Effector memory CD4-positive, alpha-beta T cell (primary cell): ENCODE measurements at places on chromosomes 2 and 18.

DNA sequence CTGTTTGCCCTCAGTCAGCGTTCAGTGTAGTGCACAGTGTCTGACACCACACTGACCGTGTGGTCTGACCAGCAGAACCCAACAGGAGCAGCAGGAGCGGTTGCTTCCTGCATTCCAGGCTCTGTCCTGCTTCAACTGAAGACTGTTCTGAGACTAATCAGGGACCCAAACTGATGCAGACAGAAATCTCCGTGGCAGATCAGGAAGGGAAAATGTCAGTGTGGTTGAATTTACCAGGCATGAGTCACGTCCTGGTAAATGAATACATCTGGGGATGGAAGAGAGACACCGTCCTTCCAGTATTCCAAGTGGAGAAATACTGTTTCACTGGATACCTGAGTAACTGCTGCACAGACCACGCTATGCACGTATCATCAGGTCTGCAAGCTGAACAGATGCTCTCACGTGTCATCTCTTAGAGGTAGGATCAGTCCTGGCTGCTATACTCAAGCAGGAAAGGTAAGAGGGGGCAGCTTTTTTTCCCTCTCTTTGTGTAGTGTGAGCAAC lies 223.6 kb upstream of the EPAS1 start:
- no peak for DNase-seq

DNA sequence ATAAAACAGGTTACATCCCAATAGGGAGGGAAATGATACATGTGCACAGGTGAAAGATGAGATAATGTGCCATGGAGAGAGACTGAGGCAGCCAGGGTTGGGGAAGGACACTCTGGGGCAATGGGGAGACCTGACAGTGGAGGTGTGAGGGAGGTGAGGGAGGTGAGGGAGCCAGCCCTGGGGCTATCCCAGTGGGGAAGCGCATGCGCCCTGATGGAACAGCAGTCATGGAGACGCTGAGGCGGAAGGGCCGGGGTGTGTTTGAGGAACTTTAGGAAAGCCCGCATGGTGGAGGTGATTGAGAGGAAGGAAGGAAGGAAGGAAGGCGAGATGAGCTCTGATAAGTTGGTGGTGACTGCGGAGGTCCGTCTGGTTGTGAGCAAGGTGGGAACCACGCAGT lies 66.5 kb downstream of the CABLES1 start:
- no peak for DNase-seq

- DNase-seq = no peak
Measured at GRCh38 chr2:148615381-148615841, 29.1 kb upstream of the EPC2 start.

- DNase-seq = no peak
Measured at GRCh38 chr2:156124458-156124857, 208.1 kb downstream of the NR4A2 start.

GRCh38 chr2:113080134-113080533 lies 12.4 kb downstream of the IL1F10 start:
- DNase-seq = no peak

DNA sequence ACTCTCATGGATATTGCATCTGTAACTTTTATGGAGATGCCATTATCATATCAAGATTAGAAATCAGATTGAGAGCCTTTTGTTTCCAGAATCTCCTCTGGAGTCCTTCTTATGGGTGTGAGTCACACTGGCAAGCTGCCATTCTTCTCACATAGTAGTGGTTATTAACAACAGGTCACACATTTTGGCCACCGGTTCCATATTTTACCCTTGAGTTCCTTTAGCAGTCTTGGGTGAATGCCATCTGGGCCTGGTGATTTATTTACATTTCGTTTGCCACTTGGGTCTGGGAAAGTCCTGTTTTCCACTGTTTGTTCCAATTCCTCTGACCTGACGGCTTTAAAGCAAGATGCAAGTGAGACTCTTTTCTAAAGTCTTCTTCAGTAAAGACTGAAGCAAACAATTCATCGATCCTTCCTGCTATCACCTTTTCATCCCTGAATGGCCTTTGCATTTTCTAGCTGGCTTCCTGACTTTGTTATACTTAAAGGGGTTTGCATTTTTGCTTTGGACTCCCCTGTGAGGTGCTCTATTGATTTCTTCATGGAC lies 80.5 kb upstream of the CAVIN2 start:
- no peak for DNase-seq

DNA sequence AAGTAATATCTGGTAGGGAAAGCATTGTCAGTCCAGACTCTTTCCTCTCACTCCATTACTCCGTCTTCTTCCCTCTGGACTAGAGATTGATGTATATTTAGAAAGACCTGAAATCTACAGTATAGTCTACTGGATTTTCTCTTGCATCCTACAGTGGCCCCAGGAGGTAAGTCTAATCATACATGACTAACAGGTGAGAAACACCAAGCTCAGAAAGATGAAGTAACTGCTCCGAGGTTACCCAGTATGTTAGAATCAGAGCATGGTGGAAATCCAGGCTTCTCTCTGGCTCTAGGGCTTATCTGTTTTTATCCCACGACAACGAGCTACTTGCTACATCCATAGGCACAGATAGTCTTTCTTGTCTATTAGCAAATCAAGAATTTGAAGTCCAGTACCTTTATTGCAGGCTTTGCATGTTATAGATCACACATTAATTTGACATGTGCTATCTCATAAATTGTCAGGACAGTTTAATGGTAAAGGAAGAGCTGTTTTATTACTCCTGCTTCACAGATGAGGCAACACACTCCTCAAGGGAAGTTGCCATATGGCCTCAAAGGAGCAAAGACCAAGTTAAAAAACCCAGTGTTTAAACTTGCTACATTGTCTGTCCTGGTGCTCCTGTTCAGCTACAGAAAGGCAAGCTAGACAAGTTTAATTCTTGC lies 484.3 kb downstream of the THSD7B start:
- no peak for DNase-seq

GRCh38 chr2:176501617-176502016 lies 232.4 kb downstream of the MTX2 start:
- no peak for DNase-seq

- no peak for DNase-seq
Measured at GRCh38 chr18:49487711-49488310, 777 bp upstream of the C18orf32 start.
